ENCODE measurements at places on chromosomes 7 and 10. TPM values are rescaled to one million over a fixed set of nuclear protein-coding genes. Genes with fewer than 3 reads are reported as not detected.

Gene NUP205
- total RNA-seq = 14.5 TPM

Gene CYP2E1
- 0.89 TPM for total RNA-seq

Gene OR6V1
- not detected for total RNA-seq

Gene NUTM2E
- total RNA-seq = not detected

Gene TRDMT1
- total RNA-seq = 4.5 TPM

Gene C10orf88
- 4.1 TPM for total RNA-seq

Gene ADRA2A
- total RNA-seq = 1.0 TPM

Gene GALNT17
- 78.1 TPM for total RNA-seq

Gene CRHR2
- 0.35 TPM for total RNA-seq

Gene EGFR
- 11.4 TPM for total RNA-seq

Gene FZD1
- 10.3 TPM for total RNA-seq

Gene BTBD16
- total RNA-seq = not detected

Gene COL28A1
- total RNA-seq = 5.6 TPM

Gene DNAJC12
- 7.1 TPM for total RNA-seq

Gene ZC3HAV1L
- 4.0 TPM for total RNA-seq

Gene ERCC6
- total RNA-seq = 25.0 TPM

Gene METTL27
- 0.27 TPM for total RNA-seq

Gene EBF3
- 7.9 TPM for total RNA-seq

Gene DNA2
- total RNA-seq = 1.5 TPM

Gene TMEM225B
- not detected for total RNA-seq

Gene MMRN2
- 35.8 TPM for total RNA-seq

Gene FGF8
- total RNA-seq = not detected

Gene PRR15
- total RNA-seq = 0.32 TPM

Gene NAT16
- total RNA-seq = not detected

Gene ZFAND2A
- 5.9 TPM for total RNA-seq

Gene HTR5A
- not detected for total RNA-seq

Gene DNTT
- total RNA-seq = not detected

Gene GRID1
- total RNA-seq = 1.3 TPM

Gene LEP
- total RNA-seq = 2.7 TPM

Gene GDF2
- total RNA-seq = not detected

Gene HOXA9
- total RNA-seq = not detected

Gene SORCS3
- 0.08 TPM for total RNA-seq

Gene FASTK
- 79.2 TPM for total RNA-seq

Gene SPDYE11
- not detected for total RNA-seq

Gene MGMT
- total RNA-seq = 14.5 TPM

Gene CPEB3
- 14.1 TPM for total RNA-seq
